ENCODE measurements at places on chromosomes 5 and 9.

GRCh38 chr9:134811079-134811672 is 69.4 kb upstream of the FCN2 start:
- DNase-seq, result no peak

GRCh38 chr5:38022631-38023030 is 182.8 kb upstream of the GDNF start:
- DNase-seq, result no peak

GRCh38 chr5:67050635-67051034 is 146.0 kb downstream of the CD180 start:
- no peak for DNase-seq

- no peak for DNase-seq
Measured at GRCh38 chr9:135242049-135242396, 154.6 kb downstream of the OLFM1 start.

DNA sequence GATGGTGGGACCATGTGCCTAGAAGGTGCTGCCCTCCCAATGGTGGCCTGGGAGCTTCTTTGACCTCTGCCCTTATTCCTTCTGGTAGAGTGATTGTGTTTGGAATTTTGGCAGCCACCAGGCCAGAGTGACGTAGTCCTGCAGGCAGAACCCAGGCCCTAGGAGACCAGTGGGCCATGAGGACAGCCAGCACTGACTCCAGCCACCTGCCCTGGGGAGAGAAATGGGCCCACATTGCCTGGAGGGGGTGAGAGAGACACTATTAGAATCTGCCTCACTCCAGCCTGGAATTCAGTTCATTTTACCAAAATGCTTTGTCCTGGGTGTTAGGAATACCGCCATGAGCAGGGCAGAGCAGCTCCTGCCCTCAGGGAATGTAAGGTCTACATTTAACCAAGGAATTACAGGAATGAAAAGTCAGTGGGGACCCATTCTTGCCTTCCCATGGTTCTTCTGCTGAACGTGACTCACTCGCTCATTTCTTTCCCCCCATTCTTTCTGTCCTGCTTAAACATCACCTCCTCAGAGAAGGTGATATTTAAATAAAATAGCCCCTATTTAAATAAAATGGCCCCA is 5.5 kb upstream of the COL27A1 start:
- no peak for DNase-seq

DNA sequence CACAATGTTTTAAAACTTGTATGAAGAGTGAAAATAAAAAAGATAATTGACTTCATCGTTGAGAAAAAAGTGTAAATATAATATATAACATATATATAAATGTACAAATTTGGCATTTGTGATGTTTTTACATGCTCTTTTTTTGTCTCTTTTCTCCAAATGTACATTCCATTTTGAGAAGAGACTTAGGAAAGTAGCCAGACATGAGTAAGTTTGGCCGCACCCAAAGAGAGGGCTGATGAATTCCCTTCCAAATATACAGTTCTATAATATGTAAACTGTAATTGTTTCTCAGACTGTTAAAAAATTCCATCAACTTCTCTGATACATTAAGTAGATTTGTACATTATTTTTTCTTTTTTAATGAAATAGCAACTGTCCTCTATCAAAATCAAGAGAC is 193.2 kb upstream of the MAP3K1 start:
- no peak for DNase-seq

DNA sequence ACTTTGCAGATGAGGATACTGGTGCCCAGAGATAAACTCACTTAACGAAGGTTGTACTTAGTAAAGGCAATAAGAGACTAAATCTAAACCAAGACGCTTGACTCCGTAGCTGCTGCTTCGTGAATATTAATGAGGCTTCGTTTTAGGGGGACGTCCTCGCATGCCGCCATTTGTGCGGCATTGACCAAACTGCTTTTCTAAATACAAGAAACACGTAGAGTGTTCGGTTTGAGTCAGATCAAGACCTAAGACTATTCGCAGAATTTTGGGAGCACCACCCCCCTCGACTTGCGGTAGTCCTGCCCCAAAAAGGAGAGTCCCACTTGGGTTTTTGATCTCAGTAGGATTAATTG is 1.1 kb downstream of the NPM1 start:
- no peak for DNase-seq

DNA sequence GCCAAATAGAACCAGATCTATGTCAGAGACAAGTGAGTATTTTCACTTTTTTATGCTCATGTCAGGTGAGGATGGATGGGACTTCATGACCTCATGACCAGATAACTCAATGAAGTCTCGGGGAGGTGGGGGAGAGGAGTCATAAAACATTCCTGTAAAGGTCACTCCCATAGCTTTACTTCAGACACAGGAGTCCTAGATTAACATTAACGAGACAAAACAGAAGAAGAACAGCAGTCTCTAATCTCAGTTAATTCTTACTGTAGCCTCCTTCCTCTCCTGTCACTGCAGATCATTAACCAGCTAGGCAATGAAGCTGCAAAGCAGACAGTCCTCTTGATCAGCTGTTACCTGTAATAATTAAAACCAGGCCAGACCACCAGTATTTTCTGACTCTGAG is 11.2 kb downstream of the CRHBP start:
- no peak for DNase-seq

DNA sequence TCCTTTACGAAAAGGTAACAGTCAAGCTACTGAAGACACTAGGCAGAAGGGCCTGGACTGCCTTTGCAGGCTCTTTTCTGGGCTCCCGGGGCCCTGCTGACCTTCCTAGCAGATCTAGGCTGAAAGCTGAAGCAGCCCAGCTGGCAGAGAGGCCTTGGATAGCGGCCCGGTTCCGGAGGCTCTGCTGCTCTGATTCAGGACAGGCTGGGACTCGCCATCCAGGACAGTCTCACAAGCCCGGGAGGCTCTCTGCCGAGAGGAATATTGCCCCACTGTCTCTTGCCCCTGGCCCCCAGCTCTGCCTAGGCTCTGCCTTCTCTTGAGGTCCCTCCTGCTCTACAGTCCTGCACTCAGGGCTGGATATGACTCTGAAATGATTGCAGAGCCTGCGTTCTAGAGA is 67.8 kb downstream of the PSD2 start:
- DNase-seq, result no peak

GRCh38 chr5:107469485-107470294 is 201.0 kb downstream of the EFNA5 start:
- peak; percentile 40 for DNase-seq

Measured in HTR-8/SVneo (cell line).